K562 (cell line): ENCODE measurements at places on chromosomes 2 and 18. TPM values are rescaled to one million over a fixed set of nuclear protein-coding genes. Genes with fewer than 3 reads are reported as not detected.
A peak's percentile ranks its signal among the peaks of the same experiment; 100 is the strongest.

GRCh38 chr2:127398239-127398590 lies 10.4 kb upstream of the MAP3K2 start:
- peak; percentile 94 for DNase-seq

GRCh38 chr18:58516514-58517285 lies 112.2 kb downstream of the ALPK2 start:
- no peak for DNase-seq

DNA sequence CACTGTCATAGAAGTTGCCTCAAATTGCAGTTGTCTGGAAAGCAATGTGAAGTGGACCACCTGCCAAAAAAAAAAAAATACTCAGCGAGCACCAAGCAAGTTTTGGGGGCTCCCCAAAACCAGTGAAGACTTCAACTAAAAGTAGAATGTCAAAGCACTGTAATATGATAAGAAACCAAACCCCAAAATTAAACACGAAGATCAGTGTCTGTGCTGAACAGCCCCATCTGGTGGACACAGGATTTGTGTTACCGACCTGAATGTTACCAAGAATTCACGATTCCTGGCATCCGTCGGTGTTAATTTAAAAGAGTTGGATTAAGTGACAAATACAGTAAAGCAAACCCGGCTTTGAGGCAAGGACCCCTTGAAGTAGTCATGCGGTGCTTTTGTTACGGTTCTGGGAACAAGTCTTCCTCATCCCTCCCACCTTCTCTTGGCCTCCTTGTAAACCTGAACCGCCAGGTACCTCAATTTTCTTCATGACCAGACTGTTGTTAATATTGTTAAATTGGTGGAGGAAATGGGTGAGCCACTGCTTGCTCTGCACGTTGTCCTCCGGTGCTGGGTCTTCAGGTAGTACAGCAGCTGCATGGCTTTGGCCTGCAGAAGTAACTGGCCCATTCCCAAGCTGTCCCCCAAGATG lies 31.3 kb upstream of the SSB start:
- peak; percentile 44 for DNase-seq

- no peak for DNase-seq
These were observed 84.8 kb upstream of the HNRNPA3 start for GRCh38 chr2:177127821-177128220.

- DNase-seq = no peak
These were observed 18.2 kb downstream of the NFATC1 start for GRCh38 chr18:79413901-79414300.

GRCh38 chr2:230914886-230915285 lies 10.2 kb downstream of the GPR55 start:
- no peak for DNase-seq

DNA sequence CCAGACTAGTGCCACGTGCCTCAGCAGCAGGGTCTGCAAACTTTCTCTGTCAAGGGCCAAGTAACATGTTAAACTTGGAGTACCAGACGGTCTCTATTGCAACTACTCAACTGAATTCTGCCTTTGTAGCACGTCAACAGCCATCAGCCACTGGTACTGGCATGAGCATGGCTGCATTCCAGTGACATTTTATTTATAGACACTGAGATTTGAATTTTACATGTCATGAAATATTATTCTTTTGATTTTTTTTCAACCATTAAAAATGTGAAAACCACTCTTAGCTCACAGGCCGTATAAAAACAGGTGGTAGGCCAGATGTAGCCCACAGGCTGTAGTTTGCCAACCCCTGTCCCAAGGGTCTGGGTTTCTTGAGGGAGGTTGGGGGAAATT lies 199.7 kb downstream of the TPGS2 start:
- DNase-seq = no peak

- DNase-seq = no peak
These were observed 186.1 kb upstream of the NRXN1 start for GRCh38 chr2:51218047-51218446.

DNA sequence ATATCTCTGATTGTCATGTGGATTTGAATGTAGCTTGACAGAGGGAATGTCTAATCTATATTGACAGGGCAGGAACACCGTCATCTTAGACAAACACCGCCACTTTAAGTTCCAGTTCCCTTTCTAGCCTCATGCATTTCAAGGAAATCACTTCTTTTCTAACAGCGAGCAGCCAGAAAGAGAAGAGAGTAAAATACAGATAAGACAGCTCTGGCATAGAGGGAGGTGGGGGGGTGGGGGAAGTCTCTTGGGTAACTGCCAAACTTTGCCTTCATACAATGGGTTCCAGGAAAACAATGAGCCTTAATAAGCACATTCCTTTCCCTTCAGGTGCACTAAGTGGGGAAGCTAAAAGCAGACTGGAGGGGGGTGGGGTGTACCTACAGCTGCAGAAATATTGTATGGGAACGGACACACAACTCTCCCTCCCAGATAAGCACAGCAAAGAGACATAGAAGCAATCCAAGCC lies 37.2 kb downstream of the CASP10 start:
- peak; percentile 67 for DNase-seq

DNA sequence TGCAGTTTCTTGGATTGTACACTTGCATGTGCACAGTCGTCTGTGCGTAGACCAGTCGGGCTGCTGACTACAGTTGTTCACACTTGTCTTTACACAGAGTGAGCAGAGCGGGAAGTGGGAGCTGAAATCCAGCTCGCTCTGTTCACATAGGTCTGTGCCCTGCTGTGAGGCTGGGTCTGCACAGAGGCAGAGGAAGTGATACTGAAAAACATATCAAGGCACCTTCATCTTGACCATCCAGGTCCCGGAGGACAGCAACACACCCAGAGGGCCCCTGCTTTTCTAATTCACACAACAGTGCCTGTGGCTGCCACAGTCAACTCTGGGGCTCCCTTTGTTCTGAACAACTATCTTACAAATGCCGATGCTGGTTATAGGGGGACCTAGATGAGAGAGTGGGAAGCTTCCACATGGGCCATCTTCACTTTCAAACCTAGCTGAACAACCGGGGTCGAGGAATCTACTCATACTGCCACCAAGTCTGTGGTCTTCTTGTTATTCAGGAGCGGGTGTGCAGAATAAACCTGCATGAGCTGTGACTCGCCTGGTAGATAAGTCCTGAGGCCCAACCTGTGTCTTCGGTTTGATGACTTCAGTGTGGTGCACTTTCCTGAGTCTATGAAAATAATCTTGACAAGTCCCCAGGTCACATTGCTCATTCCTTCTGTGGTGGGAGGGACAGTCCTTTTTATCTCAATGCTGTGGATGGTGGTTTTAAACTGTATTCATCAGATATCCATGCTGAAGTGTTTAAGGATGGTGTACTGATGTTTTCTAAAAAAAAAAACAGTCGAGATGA lies 3.5 kb upstream of the ADNP2 start:
- DNase-seq = no peak

- DNase-seq = no peak
These were observed 73.2 kb downstream of the HS1BP3 start for GRCh38 chr2:20577495-20578235.

GRCh38 chr2:217316743-217317142 lies 456.9 kb upstream of the TNP1 start:
- DNase-seq = no peak

DNA sequence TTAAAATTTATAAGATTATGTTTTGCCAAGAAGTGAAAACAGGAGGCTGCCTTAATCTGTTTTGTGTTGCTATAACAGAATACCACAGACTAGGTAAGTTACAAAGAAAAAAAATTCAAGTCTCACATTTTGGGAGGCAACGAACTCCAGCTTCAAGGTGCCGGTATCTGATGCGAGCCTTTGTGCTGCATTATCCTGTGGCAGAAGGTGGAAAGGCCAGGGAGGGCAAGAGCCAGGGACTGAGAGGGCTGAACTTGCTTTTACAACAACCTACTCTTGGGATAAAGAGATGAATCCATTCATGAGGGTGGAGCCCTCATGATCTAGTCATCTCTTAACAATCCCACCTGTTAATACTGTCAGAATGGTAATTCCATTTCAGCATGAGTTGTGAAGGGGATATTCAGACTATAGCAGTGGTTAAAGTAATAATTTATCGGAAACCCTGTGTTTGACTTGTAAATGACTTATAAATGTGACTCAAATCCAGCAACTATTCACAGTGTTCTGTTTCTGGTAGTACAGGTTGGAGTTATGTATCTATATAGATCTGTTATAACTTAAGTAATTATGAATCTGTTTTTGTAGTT lies 3.7 kb downstream of the MTX2 start:
- DNase-seq = peak; percentile 33

DNA sequence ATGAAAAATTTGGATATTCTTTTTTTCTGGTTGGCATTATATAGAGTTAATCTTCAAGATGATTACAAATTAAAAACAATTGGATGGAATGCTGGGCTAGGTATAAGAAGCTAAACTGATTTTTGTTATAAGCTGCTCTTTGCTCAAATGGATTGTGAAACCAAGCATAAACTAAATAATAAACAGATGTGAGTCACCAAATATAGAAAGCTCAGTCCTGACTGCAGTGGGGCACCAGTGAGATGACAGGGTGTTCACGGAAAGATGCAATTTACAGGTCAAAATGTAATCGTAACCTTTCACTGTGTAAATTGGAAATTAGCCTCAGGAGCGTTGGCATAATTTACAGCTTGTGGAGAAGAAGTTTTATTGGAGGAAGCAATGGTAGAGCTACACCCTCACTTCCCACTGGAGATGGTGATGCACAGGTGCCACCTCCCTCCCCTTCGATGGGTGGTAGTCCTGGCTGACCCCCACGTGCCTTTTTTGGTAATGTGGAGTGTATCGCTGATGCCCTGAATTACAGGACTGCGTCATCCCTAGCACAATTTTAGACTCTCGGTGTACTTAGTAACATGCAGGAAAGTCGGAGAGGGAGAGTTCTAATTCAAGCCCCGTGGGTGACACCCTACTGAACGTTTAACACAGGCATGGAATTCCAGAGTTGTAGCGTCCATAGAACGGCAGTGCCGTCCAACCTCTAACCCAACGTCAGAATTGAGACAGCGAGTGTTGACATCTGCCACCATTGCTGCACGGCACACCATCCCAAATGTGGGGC lies 73.9 kb upstream of the NFATC1 start:
- DNase-seq = no peak

- no peak for DNase-seq
These were observed 256.4 kb downstream of the MEIS1 start for GRCh38 chr2:66691031-66691965.

DNA sequence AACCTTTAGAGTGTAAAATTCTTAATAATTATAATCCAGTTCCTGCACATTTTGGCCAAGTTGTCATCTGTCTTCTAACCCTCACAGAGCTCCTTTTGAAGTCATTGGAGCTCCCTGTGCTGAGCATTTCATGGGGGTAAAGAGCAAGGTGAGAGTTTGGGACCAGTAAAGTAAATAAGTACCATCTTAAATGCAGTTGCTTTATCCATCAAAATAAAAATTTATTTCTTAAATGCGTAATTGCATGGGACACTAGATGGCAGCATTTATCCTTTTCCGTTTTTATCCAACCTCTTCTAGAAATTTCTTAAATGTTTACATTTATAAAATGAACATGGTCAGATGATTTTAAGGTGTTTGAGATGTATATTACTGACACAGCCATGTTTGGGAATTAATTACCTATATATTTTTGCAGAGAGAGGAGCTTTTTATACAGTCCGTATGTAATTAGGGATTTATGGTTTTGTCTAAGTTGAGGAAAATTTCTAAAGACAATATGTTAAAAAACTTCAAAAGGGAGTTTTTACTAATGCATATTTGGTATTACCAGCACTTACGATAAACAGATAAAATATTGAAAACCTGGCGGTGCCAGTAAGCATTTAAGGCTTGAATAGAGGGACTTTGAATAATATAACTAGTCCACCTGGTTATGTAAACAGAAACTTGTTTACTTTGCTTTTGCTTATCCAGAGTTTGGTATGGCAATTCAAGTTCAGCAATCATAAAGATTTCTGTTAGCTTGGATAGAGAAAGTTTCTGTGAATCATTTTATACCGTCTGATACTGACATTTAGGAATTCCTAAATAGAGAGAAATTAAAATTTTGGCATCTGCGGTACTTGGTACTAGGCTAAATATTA lies 54.5 kb downstream of the ACSL3 start:
- no peak for DNase-seq

- DNase-seq = no peak
These were observed 21.1 kb downstream of the GPR35 start for GRCh38 chr2:240646176-240646899.

DNA sequence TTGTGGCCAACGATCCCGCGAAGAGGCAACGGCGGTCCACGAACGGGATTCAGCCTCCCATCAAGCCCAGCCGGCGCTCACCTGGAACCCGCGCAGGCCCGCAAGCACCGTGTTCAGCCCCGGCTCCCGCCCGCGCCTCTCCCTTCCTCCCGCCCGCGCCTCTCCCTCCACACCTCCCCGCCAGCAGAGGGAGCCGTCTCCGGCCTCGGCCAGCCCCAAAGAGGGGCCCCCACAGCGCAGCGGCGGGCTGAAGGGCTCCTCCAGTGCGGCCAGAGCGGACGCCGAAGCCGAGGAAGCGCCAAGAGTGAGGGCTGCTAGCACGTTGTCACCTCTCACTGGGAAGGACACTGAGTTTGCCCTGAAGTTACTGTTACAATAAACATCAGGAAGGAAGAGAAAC lies 55.3 kb upstream of the LAPTM4A start:
- no peak for DNase-seq

DNA sequence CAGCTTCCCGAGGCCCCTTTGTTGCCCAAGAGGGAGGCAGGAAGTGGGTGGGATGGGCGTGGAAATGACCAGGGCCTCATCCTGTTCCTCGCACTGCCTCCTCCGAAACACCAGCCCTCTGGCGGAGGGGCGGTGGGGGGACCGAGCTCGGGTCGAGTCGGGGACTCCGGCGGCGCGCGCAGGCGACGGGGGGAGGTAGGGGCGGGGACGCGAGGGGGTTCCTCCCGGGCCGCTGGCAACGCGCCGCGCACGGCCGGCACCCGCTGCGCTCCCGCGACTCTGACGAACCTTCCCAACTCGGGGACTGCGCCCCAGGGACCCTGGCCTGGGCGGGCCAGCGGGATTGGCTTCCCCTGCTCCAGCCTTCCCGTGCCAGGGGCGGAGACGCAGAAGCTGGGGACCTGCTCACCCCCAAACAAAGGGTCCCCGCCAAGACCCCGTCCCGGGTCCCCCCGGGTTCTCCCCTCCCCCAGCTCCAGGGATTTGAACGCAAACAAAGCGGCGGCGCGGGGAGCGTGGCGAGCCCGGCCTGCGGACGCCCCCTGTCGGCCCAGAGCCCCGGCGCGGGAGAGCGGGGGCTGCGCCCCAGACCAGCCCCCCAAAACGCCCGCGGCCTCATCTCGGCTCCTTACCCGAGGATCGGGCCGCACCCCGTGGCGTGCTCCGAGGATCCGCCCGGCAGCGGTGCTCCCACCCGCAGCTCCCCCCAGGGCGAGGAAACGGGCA lies 1.2 kb downstream of the SEMA4C start:
- peak; percentile 92 for DNase-seq

- no peak for DNase-seq
These were observed 71.7 kb upstream of the CDCA7 start for GRCh38 chr2:173282795-173283545.

- DNase-seq = no peak
These were observed 4.5 kb downstream of the GATA6 start for GRCh38 chr18:22173928-22174301.

The PSD4 gene
- 27.4 and 30.3 TPM in 2 replicates for polyA plus RNA-seq

The ABCG8 gene
- not detected in 2 replicates for polyA plus RNA-seq

The PGAP1 gene
- polyA plus RNA-seq = 0.52 and 0.71 TPM in 2 replicates

The LYG2 gene
- 0.17 TPM in 1 of 2 replicates, not detected in the other for polyA plus RNA-seq

The MZT2A gene
- 313 and 341 TPM in 2 replicates for polyA plus RNA-seq

The SLC9A2 gene
- polyA plus RNA-seq = 0.97 and 1.9 TPM in 2 replicates

The GPD2 gene
- polyA plus RNA-seq = 13.2 and 13.8 TPM in 2 replicates
